ENCODE measurements at places on chromosomes 11 and 22.

DNA sequence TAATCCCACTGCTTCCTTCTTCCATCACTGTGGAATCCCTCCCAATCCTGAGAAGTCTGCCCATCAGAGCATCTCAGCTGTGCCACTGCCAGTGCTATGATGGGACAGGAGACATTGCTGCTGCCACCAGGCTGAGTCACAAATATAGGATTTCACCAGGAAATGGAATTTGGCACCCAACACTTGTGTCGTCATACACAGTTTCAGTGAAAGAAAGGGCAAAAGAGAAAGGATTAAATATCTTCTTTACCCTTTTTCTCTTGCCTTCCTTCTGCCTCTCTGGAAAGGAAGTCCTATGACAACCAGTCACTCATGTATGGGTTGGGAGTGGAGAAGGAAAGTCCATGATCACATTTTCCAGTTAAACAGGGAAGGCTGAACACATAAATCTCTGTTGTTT lies 133.4 kb downstream of the SPON1 start:
- DNase-seq, result no peak

- no peak for DNase-seq
Observed at GRCh38 chr11:17581036-17581731, 34.1 kb downstream of the OTOG start.

GRCh38 chr11:4095509-4096230 lies 1.1 kb downstream of the RRM1 start:
- DNase-seq, result no peak

DNA sequence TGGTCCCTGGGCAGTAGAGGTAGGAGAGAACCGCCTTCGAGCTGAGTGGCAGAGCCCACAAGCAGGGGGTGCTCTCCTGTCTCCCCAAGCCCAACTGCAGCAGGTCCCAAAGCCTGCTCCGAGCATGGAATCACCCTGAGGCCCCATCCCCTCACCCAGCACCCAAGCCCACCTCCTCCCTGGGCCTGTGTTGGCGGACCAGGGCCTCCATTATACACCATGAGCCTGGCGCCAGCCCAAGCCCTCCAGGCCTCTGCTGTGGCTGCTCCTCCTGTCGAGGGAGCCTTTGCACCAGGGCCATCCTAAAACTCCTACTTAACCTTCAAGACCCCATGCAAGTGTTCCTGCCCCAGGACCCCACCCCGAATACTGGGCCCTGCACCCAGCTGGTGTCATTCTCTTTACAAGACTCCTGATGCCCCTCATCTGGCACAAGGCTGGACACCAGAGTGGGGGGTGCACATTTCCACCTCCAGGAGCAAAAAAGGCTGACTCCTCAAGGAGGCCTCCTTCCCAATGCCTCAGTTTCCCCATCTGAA lies 16.6 kb downstream of the GP1BB start:
- no peak for DNase-seq

DNA sequence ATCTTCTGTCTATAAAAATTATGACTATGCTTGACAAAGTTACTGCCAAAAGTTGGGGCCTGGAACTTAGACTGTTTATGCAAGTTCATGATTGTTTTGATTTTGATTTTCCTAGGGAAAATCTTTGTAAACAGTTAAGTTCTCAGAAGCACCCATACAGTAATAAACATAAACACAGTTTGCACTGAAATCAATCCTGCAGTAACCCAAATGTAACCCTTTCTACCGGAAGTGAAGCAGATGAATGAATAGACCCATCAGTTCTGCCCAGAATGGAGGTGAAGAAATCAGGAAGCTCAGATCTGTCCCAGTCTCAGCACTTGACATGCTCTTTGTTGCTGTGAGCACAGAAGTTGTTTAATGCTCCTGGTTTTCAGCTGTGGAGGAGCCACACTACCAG lies 24.6 kb upstream of the C11orf96 start:
- DNase-seq, result no peak

DNA sequence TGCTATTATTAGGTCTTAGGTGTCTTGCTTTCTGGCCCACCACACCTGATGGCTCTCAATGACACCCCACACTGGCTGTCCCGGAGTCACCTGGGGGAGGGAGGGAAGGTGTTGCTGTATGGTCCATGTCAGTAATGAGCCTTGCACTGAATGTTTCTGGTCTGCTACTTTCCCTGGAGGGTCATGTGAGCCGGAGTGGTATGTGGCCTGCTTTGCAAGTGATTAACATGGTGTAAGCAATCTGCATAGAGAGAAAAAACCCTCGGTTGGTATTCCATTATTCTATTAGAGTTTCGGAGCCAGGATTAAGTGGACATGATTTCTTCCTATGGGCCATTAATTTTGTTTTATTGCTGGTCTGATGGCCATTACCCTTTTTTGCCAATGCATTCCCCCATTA lies 63.9 kb downstream of the PKNOX2 start:
- no peak for DNase-seq

GRCh38 chr11:126344141-126345080 lies 11.1 kb upstream of the ST3GAL4 start:
- DNase-seq, result no peak

- DNase-seq, result no peak
Observed at GRCh38 chr11:22787551-22788162, 41.9 kb downstream of the SVIP start.

- DNase-seq, result peak; percentile 60
Observed at GRCh38 chr11:122733318-122733717, 77.8 kb downstream of the UBASH3B start.

DNA sequence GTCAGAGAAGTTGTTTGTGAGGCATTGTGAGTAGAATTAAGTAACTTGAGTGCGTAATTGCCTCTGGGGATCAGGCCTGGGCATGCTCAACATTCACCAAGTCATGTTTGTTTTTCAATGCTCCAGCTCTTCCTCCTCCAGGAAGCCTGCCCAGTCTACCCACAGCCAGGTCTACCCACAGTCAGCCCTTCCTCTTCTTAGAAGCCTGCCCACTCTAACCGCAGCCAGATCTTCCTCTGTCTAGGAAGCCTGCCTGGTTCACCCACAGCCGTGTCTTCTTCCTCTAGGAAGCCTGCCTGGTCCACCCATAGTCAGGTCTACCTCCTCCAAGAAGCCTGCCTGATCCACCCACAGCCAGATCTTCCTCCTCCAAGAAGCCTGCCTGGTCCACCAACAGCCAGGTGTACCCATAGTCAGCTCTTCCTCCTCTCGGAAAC lies 25.0 kb downstream of the LRP5 start:
- peak; percentile 56 for DNase-seq

DNA sequence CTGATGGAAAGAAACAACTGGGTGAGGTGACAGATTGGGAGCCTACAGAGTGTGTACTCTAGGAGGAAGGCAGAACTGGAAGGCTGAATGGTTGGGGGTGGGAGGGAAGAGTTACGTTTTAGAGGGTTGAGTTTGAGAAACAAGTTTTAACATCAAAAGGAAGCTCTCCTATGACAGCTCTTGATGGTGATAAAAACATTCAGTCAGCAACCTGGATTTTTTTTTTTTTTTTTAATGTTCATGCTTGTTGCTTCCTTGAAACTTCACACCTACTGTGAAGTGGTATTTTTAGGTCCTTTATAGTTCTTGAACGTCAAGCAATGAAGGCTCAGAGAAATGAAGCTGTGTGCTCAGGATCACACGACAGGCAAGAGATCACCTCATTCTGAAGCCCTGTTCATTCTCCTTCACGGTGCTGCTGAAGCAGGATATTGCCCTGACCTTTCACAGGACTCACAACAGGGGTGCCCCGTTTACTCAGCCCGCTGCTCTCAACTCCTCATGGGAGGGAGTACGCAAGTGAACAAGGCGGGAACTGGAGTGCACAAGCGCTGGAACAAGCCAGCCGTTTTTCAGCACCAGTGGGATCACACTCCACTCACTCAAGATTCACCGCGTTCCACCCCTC lies 1.6 kb upstream of the TMEM109 start:
- DNase-seq, result no peak

GRCh38 chr11:73645121-73645969 lies 1.0 kb upstream of the PLEKHB1 start:
- no peak for DNase-seq

DNA sequence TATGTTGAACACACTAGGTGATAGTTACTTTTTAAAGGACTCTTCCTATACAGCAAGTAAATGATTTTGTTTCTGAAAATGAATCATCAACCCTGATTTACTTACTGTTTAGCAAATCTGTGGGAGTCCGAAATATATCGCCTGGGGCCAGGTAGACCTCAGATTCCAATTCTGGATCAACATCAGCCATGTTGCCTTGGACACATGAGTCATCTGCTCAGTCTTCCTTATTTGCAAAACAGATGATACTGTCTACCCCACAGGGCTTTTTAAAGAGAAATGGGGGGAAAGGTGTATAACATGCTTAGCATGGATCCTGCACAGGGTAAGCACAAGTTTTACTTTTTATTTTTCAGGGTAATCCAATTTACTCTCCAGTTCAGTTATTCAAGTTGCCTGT lies 324.2 kb downstream of the TENM4 start:
- no peak for DNase-seq

DNA sequence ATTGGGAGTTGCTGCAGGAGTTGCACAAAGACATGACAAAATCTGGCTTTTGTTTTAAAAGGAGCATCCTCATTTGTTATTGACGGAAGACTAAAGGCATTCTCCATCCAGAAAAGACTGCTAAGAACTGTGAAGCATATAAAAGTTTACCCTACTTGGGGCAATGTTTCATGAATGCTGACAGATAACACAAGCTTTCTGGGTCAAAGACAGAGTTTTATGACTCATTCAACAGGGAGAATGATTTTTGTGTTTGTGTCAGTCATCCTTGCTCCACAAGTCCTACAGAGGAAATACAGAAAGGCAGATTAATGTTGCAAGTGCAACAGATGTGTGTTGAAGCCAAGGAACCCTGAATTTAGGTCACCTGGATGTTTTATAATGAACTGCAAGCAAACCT lies 2.5 kb downstream of the GLYATL1 start:
- DNase-seq, result no peak

DNA sequence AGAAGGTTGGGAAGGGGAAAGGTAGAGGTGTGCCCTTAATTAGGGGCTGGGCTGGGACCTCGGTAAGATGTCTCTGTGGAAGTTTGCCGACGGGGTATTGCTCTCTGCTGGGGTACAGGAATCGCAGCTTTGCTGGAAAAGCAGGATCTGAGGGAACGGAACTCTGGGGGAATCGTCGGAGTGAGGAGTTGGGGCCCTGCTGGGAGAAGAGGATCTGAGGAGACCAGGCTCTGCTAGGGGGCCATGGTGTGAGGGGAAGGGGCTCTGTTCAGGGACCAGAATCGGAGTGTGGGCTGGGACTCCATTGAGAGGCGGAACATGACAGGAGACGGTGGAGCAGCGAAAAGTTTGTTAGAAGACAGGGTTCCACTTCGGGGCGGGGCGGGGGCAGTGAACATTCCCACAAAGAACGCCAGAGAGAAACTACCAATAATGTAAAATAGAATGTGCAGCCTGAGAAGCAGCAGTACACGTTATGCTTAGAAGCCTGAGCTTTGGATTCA lies 456 bp downstream of the AAMDC start:
- no peak for DNase-seq

DNA sequence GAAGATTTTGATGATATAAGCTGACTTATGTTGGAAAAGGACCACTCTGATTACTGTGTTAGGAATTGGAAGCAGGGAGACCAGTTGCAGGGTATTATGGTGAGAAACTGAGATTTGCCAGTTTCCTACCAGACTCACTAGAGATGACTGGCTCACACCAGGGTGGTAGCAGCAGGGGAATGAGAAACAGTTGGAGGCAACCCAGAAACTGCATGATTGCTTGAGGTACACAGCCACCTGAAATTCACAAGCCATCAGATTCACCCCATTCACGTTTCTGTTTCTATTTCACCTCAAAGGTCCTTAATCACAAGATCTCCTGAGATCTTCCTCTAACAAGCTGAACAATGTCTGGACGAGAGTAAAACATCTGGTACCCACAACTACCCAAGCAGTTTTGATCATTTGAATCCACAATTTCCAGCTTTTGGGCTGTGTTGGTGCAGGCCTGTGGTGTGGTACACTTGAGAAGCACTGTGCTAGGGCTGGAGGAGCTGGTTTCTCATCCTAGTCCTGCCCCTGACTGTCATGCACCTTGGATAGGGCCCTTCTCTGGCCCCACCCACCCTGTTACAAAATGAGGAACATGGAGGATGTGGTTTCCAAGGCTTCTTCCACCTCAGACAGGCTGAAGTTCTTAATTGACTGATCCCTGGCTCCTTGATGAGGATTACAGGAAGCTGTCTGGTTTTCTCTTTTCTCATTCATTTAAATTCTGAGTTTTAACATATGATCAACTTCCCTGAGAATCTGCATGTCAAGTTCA lies 233.4 kb downstream of the INSC start:
- DNase-seq, result no peak

GRCh38 chr11:11581481-11581880 lies 40.3 kb downstream of the GALNT18 start:
- DNase-seq, result no peak

GRCh38 chr11:29826878-29827277 lies 190.0 kb downstream of the KCNA4 start:
- no peak for DNase-seq

- no peak for DNase-seq
Observed at GRCh38 chr11:134564472-134565200, 152.6 kb upstream of the B3GAT1 start.

DNA sequence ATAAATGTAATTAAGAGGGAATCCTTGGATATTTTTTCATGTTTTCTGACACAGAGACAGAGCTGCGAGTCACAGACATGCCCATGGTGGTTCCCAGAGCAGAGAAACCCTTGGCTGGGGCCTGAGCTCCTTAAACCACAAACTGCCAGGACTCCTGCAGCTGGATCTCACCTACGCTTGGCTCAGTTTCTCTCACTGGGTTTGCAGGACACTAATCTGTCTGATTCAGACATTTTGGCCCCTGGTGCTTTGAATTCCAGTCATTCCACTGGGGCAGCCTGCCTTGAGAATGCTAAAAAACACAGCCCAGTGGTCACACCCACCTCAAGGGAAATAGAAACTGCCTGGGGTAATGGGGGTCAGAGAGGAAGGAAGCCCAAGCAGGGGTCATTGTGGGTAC lies 122.6 kb downstream of the CCDC81 start:
- no peak for DNase-seq

GRCh38 chr11:77179048-77179447 lies 51.0 kb downstream of the MYO7A start:
- DNase-seq, result no peak

All from lower lobe of right lung (tissue), 2 donors.